A549 treated with CpdA at 1 μM for 4 hours (cell line): ENCODE measurements at places on chromosomes 4 and X. TPM values are rescaled to one million over a fixed set of nuclear protein-coding genes. Genes with fewer than 3 reads are reported as not detected.

EDA gene
- total RNA-seq, result 0.51 to 0.94 TPM (median 0.62 TPM) in 5 replicates

RS1 gene
- total RNA-seq, result not detected in 5 replicates

LGI2 gene
- 0.09 to 0.32 TPM (median 0.20 TPM) in 5 replicates for total RNA-seq

SOD3 gene
- total RNA-seq, result not detected in 5 replicates

EPHA5 gene
- 0.22 to 0.56 TPM (median 0.41 TPM) in 5 replicates for total RNA-seq

MAP9 gene
- total RNA-seq, result 5.0 to 6.6 TPM (median 6.3 TPM) in 5 replicates

CXorf38 gene
- total RNA-seq, result 8.0 to 11.2 TPM (median 10.6 TPM) in 5 replicates

NEIL3 gene
- 13.7 to 16.3 TPM (median 15.4 TPM) in 5 replicates for total RNA-seq

SLIT2 gene
- total RNA-seq, result 0.03 to 0.14 TPM (median 0.05 TPM) in 4 of 5 replicates, not detected in the other

NXF2B gene
- total RNA-seq, result not detected in 5 replicates

EVC gene
- total RNA-seq, result 9.0 to 14.6 TPM (median 12.1 TPM) in 5 replicates

MYL5 gene
- 7.7 to 12.7 TPM (median 11.2 TPM) in 5 replicates for total RNA-seq

NLGN3 gene
- total RNA-seq, result 0.86 to 1.4 TPM (median 1.0 TPM) in 5 replicates

CCSER1 gene
- not detected in 5 replicates for total RNA-seq

ZDHHC9 gene
- 37.3 to 41.8 TPM (median 39.5 TPM) in 5 replicates for total RNA-seq

GLRA3 gene
- not detected in 5 replicates for total RNA-seq

EFHC2 gene
- total RNA-seq, result 0.21 to 0.31 TPM (median 0.28 TPM) in 4 of 5 replicates, not detected in the other

MAGEA2 gene
- 0.09 to 0.22 TPM in 2 of 5 replicates, not detected in the others for total RNA-seq

TACR3 gene
- not detected in 5 replicates for total RNA-seq

G6PD gene
- 1,412 to 1,586 TPM (median 1,534 TPM) in 5 replicates for total RNA-seq

MAGEA8 gene
- not detected in 5 replicates for total RNA-seq

SH2D1A gene
- not detected in 5 replicates for total RNA-seq

SPCS3 gene
- 34.7 to 42.9 TPM (median 40.0 TPM) in 5 replicates for total RNA-seq

P2RY4 gene
- total RNA-seq, result 0.03 TPM in 1 of 5 replicates, not detected in the others

AMBN gene
- total RNA-seq, result not detected in 5 replicates

NAP1L3 gene
- 0.21 to 0.43 TPM (median 0.26 TPM) in 5 replicates for total RNA-seq

ADH1A gene
- total RNA-seq, result not detected in 5 replicates

SPANXA2 gene
- total RNA-seq, result 0.21 to 0.27 TPM (median 0.21 TPM) in 3 of 5 replicates, not detected in the others

CTAG1B gene
- total RNA-seq, result not detected in 5 replicates

QRFPR gene
- total RNA-seq, result 0.05 TPM in 1 of 5 replicates, not detected in the others

IL1RAPL1 gene
- 0.09 TPM in 1 of 5 replicates, not detected in the others for total RNA-seq

RNF150 gene
- total RNA-seq, result 0.19 to 0.49 TPM (median 0.31 TPM) in 5 replicates

KCNIP4 gene
- not detected in 5 replicates for total RNA-seq

FREM3 gene
- total RNA-seq, result not detected in 5 replicates

UBE2A gene
- 131 to 143 TPM (median 135 TPM) in 5 replicates for total RNA-seq

CFAP99 gene
- total RNA-seq, result 0.07 to 0.08 TPM in 2 of 5 replicates, not detected in the others

STOX2 gene
- total RNA-seq, result 2.1 to 3.5 TPM (median 2.5 TPM) in 5 replicates

AFF2 gene
- not detected in 5 replicates for total RNA-seq

CENPU gene
- 21.3 to 27.6 TPM (median 24.3 TPM) in 5 replicates for total RNA-seq

PAGE2 gene
- total RNA-seq, result not detected in 5 replicates

FMR1NB gene
- not detected in 5 replicates for total RNA-seq

TCEAL6 gene
- not detected in 5 replicates for total RNA-seq

GAGE1 gene
- not detected in 5 replicates for total RNA-seq

TRAPPC2 gene
- total RNA-seq, result 6.2 to 10.5 TPM (median 6.8 TPM) in 5 replicates

NCBP2L gene
- total RNA-seq, result not detected in 5 replicates

CT45A2 gene
- 0.07 TPM in 1 of 5 replicates, not detected in the others for total RNA-seq

PHEX gene
- 0.27 to 0.44 TPM (median 0.36 TPM) in 5 replicates for total RNA-seq

UCP1 gene
- 0.08 to 0.10 TPM in 2 of 5 replicates, not detected in the others for total RNA-seq
